ENCODE measurements at places on chromosomes 2 and 18.

DNA sequence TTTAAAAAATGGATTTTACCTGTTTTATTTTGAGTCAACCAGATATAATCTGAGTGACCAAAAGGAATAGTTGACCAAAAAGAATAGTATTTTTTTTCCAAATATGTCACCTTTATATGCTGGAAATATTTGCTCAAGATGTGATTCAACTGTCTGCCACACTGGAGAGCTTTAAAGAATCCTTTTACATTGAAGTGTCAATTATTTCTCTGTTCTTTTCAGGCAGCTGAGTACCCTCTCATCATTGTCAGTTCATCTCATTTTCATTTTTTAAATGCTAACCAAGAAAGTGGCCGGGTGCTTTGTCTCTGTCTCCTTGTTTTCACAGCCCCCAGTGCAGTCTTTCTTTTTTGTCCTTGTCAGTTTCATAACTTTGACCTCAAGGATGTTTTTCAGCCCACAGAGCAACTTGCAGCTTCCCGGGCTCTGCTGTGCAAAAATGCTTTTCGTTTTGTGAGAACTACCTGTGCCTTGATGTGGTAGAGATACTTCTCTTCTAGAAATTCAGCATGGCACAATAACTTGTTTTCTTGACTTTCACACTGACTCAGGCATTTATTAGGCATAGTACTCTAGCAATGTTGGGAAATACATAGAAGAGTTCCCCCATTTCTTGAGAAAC is 23.4 kb upstream of the CERS6 start:
- DNase-seq: no peak

DNA sequence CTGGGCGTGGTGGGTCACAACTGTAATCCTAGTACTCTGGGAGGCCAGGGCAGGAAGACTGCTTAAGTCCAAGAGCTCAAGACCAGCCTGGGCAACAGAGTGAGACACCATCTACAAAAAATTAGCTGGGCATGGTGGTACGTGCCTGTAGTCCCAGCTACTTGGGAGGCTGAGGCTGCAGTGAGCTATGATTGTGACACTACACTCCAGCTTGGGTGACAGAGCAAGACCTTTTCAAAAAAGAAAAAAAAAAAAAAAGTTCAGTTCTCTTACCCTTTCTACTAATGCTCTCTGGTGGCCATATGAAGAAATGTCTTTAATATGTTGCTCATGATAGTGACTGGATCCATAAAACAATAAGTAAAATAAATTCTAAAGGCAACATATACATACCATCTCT is 14.9 kb downstream of the TYW5 start:
- peak; percentile 43 for DNase-seq

GRCh38 chr18:58344861-58345463 is 283.9 kb downstream of the ALPK2 start:
- DNase-seq: peak; percentile 11

DNA sequence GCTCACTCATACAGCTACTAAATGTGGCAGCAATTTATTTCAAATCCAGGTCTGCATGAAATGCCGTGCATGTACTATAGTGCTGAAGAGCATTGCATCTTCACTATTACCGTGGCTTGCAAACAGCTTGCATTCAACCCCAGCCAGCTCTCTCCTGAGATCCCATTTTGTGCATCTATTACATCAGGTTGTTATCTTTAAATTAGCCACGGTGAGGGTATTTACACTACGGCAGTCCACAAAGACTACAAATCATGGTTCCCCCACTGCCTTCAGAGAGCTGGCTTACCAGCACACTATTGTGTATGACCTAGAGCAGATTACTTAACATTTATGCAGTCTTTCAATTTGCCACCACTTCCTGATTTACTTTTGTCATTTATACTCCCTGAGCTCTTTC is 621.3 kb upstream of the LRATD1 start:
- DNase-seq: no peak

DNA sequence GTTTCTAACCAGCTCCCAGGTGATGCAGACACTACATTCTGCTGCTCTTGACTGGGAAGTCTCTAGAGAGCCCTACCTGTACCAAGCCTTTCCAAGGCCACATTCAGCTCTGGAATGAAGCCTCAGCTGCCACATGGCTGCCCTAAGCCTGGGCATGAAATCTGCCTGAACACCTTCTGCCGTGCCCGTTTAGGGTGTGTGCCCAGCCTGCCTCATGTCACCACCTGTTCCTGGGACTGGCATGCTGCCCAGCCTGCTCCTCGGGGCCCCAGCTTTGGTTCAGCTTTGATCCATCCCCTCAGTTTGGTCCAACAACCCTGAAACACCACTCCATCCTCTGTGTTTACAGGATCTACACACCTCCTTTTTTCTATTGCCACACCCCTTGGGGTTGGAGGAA is 210.9 kb downstream of the L3MBTL4 start:
- no peak for DNase-seq
